ENCODE measurements at places on chromosomes 7 and 10. TPM values are rescaled to one million over a fixed set of nuclear protein-coding genes. Genes with fewer than 3 reads are reported as not detected.

INHBA gene
- polyA plus RNA-seq = 16.7 TPM

- DNase-seq = no peak
Measured at GRCh38 chr7:24669971-24670591, 87.2 kb downstream of the GSDME start.

DNA sequence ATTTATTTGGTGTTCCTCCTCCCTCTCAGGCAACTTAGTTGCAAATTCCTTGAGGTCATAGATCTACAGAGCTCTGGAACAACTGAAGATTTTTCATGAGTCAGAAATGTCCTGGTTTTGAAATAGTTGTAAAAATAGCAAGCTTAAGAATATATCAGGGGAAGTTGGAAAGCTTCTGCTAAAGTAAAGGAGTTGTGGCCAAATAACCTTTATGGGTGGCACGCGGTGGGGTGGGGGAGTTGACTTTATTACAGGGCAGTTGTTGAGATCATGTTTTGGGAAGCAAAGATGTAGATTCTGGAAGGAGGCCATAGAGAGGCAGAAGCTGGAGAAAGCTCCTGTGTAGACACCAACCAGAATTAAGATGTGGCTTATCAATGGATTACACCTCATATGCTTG lies 326.0 kb upstream of the MTPN start:
- DNase-seq = peak; percentile 44

GRCh38 chr7:70410134-70410750 lies 721.7 kb upstream of the GALNT17 start:
- DNase-seq = no peak

- peak; percentile 63 for DNase-seq
Measured at GRCh38 chr7:94429153-94429552, 34.5 kb downstream of the COL1A2 start.

GTF2IRD2 gene
- polyA plus RNA-seq = 12.6 TPM

DNA sequence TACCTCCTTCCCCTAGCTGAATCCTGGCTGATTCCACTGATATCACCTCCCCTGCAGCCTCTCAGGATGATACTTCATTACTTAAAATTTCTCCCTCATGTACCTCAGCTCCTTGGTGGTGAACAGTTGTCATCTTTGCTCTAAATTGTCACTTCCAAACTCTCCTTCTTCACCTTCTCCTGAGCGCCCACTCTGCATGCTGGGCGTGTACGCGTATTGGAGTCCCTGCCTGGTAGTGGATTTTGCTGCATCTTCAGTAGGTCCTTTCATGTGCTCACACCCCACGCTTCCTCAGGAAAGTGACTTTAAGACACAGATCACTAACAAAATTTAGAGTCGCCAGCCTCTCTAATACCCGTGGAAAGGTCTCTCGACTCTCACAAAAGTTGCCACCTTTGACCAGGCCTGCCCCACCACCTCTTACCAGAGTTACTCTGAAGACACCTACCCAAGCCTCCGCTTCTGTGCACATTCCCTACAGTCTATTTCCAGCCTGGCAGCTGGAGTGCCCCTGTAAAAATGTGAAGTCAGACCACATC lies 236.8 kb downstream of the FANK1 start:
- no peak for DNase-seq

DNA sequence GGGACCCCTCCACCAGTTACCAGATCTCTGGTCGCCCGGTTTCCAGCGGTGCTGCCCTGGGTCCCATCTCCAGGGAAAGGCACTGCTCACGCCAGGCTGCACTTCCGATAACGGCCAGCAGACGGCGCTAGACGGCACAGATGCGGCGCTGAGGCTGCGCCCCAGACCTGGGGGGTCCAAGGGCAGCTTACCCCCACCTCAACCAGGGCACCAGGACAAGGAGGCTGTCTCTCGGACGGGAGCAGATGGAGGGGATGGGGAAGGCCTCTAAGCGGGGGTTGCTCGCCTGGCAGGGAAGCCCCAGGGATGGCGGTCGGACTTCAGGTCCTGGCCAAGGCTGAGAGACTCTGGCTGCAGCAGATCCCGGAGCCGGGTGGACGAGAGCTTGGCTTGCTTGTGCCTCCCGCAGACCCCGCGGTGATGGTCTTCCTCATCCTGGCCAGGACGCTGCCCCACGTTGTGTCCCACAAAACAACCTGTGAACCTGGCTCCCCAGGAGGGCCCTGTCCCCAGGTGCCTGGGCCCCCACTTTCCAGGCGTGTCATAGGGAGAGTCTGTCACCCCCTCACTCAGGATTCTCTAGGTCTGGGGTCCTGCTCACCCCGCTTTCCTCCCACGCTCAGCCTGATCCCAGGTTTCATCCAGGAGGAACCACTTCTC lies 23.9 kb upstream of the ZNF716 start:
- no peak for DNase-seq

GRCh38 chr10:3858051-3858845 lies 73.2 kb upstream of the KLF6 start:
- DNase-seq = no peak

- DNase-seq = no peak
Measured at GRCh38 chr7:152664636-152665035, 11.3 kb downstream of the XRCC2 start.

DNA sequence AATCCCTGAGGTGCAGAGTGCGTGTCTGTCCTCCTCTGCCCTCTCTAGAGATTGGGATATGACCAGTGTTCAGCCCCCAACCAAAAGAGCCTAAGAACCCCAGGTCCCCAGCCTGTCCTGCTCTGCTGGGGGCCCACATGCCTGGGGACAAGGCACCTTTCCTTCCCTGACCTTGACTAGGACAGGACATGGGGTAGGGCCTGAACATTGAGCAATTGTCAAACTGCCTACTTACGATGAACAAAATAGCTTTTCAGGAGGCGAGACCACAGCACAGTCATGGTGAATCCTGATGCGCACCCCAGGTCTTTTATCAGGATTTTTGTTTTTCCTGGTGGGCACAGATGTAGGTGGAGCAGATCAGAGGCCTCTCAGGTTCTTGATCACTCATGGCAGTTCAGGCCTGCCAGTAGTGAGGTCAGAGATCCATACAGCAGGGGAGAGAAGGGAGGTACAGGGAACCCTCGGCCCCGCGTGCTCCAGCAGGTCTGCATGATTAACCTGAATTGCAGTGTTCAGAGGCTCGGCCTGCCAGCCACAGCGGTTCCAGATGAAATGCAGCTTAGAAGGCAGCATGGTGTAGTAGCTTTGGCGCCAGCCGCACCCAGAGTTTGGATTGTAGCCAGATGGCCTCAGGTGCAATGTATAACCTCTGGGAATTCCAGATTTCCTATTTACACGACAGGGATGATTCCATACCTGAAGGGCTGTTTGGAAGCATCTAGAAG lies 191.3 kb downstream of the CUX1 start:
- DNase-seq = no peak

GRCh38 chr10:119136084-119136483 lies 29.4 kb downstream of the SFXN4 start:
- no peak for DNase-seq

- no peak for DNase-seq
Measured at GRCh38 chr10:20105931-20106330, 289.7 kb downstream of the PLXDC2 start.

IGF2BP3 gene
- 31.5 TPM for polyA plus RNA-seq

LAMB4 gene
- polyA plus RNA-seq = 0.21 TPM

- no peak for DNase-seq
Measured at GRCh38 chr10:70604106-70604505, 1.6 kb upstream of the PRF1 start.

C7orf57 gene
- not detected for polyA plus RNA-seq

CFAP46 gene
- polyA plus RNA-seq = 1.1 TPM

GRCh38 chr7:55170335-55171069 lies 151.7 kb downstream of the EGFR start:
- DNase-seq = no peak

- DNase-seq = no peak
Measured at GRCh38 chr7:36021367-36021766, 131.7 kb upstream of the EEPD1 start.

HACD1 gene
- 132 TPM for polyA plus RNA-seq

BMPER gene
- 8.7 TPM for polyA plus RNA-seq

DNA sequence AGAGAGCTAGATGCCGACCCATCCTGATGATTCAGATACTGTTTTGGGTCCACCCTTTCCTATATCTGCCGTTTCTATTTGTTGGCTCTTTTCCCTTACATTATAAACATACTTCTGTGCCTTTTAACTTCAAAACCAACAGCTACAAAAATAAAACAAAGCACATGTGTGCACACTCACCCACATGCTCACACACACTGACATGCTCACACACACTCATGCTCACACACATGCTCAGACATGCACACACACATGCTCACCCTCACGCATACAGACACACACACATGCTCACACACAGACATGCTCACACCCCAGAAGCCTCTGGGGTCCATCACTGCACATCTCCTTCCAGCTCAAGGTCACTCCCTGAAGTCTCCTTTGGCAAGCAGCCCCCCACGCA lies 88.1 kb downstream of the TCERG1L start:
- no peak for DNase-seq

- no peak for DNase-seq
Measured at GRCh38 chr7:150994141-150994837, 3.5 kb downstream of the NOS3 start.

DNA sequence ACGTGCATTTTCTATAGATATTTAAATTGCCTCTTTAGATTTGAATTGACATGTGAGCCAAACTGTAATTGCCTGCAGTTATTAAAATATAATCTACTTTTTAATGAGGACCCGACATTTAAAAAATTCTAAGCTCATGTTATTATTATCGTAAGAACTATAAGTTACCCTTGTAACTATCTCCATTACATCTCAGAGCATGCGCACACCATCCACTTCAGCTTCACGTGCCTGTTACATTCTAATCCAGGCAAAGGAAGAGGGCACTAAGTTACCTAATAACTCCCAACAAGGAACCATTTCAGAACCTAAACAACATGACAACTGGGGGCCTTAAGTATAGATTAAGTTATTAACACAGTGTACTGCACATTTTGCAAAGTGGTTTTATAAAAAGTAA lies 509.0 kb upstream of the DPP6 start:
- DNase-seq = no peak

DNA sequence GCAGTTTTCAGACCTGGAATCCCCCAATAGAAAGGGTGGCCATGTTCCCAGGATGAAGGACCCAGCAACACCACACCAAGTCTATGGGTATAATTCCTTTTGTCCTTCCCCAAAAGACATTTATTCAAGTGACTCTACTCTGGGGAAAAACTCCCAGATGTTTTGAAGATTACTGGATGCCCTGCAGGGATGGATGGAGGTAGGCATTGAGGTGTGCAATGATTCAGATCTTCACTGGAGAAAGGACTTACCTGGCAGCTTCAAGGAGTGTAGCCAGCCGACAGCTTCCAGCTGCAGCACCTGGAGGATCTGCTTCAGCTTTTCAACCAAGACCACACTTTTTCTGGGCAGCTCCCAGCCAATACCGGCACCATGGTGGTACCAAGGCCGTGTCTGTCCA lies 172.0 kb downstream of the BAMBI start:
- DNase-seq = no peak

GRCh38 chr7:108189733-108190388 lies 59.7 kb upstream of the LAMB4 start:
- no peak for DNase-seq

CCNJ gene
- 9.6 TPM for polyA plus RNA-seq

FKBP6 gene
- polyA plus RNA-seq = 0.29 TPM

TMEM236 gene
- 0.45 TPM for polyA plus RNA-seq

DNA sequence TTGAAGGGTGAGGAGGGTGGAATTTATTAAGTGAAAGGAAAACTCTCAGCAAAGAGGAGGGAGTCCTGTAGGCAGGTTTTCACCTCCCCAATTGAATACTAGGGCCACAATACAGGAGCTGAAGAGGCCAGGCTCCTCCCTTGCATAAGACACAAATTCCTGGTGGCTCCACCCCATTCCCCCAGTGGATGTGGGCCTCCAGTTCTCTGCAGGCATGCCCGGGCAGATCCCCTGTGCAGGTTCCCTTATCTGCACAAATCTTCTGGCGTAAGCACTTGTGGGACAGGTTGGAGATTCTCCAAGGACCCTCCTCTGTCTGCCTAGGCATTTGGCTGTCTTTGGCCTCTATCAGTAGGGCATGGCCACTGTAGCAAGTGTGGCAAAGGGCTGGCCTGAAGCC lies 847.1 kb upstream of the MBL2 start:
- no peak for DNase-seq

SH2B2 gene
- 14.9 TPM for polyA plus RNA-seq

- DNase-seq = peak; percentile 5
Measured at GRCh38 chr7:99752356-99752755, 17.4 kb upstream of the CYP3A7 start.

GRCh38 chr7:79855172-79855571 lies 279.5 kb upstream of the GNAI1 start:
- no peak for DNase-seq
